Spleen (tissue), 13 donors: ENCODE measurements at places on chromosomes 4 and X. TPM values are rescaled to one million over a fixed set of nuclear protein-coding genes. Genes with fewer than 3 reads are reported as not detected.

SUPT20HL1 gene
- not detected for polyA plus RNA-seq

SMIM10 gene
- 9.5 TPM for polyA plus RNA-seq

DNA sequence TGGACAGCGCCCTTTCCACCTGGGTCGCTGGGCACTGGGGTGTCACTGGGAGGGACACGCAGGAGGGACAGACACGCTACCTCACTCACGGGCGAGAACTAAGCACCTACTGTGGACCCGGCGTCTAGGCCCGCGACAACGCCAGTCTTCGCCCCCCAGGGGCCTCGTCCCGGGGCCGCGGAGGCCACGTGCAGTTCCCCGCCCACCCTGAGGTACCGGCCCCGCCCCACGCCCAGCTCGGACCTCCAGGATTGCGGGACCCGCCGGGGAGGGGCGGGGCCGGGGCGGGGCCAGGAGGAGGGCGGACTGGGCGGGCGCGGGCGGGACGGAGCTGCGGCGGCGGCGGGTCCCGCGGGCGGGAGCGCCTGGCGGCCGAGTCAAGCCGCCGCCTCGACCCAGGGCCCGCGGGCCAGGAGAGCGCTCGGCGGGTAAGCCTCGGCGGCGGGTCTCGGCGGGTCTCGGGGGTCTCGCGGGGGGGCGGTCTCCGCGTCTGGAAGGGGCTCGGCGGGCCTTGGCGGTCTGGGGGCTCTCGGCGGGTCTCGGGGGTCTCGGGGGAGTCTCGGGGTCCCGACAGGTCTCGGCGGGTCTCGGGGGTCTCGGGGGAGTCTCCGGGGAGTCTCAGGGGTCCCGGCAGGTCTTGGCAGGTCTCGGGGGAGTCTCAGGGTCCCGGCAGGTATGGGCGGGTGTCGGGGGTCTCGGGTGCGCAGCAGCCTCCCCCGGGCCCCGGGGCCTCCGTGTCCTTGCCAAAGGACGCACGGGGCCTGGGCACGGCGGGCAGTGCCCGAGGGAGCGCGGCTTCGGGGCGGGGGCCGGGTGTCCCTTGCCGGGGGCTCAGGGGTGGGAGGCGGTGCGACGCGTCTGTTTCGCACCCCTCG, at the start of gene SH3BP2:
TSS of gene SH3BP2 (plus strand) at position 375 of the 875 bp plus-strand sequence. CDS start 27,533 bp downstream, outside the sequence.
- DNase-seq = peak; percentile 95

- no peak for DNase-seq
Observed at GRCh38 chrX:54710920-54711319, 87.1 kb downstream of the ITIH6 start.

- no peak for DNase-seq
Observed at GRCh38 chr4:5280828-5281227, 229.5 kb downstream of the STK32B start.

CENPVL1 gene
- not detected for polyA plus RNA-seq

DNA sequence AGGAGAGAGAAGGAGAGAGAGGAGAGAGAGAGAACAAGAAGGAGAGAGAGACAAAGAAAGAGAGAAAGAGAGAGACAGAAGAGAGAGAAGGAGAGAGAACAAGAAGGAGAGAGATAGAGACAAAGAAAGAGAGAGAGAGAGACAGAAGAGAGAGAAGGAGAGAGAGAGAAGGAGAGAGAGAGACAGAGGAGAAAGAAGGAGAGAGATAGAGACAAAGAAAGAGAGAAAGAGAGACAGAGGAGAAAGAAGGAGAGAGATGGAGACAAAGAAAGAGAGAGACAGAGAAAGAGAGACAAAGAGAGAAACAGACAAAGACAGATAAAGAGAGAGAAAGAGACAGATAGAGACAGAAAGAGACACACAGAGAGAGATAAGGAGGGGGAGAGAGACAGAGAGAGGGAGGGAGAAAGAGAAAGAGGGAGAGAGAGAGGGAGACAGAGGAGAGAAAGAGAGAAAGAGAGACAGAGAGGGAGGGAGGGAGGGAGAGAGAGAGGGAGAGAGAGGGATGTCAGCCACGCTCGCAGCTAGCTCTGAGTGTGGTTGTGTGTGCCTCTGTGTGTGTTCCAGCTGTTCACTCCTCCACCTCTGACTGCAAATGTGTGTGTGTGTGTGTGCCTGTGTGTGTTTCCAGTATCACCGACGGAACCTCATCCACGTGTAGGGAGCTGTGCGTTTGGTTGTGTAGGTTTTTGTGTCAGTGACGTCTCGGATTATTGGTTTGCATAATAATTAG, 105.8 kb downstream of the CRLF2 start:
- DNase-seq = no peak
